ENCODE measurements at places on chromosomes 12 and 14. TPM values are rescaled to one million over a fixed set of nuclear protein-coding genes. Genes with fewer than 3 reads are reported as not detected.

SERPINA12 gene
- total RNA-seq, result not detected

TAS2R7 gene
- total RNA-seq, result not detected

RNU4-1 gene
- total RNA-seq, result not detected

PLCZ1 gene
- not detected for total RNA-seq

KIF26A gene
- 1.4 TPM for total RNA-seq

CBLN3 gene
- total RNA-seq, result 0.35 TPM

RNASE3 gene
- not detected for total RNA-seq

SLC6A13 gene
- total RNA-seq, result 0.20 TPM

RFLNA gene
- not detected for total RNA-seq

Measured in HT1080 (cell line).